Nucleus accumbens (tissue), 56 donors: ENCODE measurements at places on chromosomes 16 and 17.

DNA sequence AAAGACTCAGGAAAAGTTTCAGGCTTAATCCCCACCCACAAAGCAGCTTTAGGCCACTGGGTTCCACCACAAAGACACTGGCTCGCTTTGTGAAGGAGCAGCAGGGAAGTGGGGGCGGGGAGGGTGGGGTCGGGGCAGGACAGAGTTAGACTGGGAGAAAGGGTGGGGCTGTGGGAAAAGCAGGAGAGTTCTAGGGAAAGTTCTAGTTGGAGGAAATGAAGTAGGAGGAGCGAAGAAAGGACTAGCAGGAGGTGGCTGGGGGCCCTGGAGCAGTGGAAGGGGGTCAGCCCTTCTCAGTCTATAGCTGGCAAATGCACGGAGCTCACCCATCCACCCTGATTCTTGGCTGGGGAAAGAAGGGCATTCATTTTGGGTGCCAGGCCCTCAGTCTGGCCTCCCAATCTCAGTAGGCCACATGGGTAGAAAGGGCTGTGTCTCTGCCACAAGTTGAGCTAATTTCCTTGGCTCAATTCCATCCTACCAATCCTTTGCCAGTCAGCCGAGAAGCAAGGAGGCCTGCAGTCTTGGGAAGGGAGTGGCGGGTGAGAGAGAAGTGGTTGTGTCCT is 4.6 kb downstream of the INPP5K start:
- DNase-seq = no peak

- no peak for DNase-seq
These were observed 10.4 kb downstream of the KCNH6 start for GRCh38 chr17:63533433-63534077.

GRCh38 chr16:2848933-2849725 is 8.8 kb downstream of the PRSS22 start:
- no peak for DNase-seq

DNA sequence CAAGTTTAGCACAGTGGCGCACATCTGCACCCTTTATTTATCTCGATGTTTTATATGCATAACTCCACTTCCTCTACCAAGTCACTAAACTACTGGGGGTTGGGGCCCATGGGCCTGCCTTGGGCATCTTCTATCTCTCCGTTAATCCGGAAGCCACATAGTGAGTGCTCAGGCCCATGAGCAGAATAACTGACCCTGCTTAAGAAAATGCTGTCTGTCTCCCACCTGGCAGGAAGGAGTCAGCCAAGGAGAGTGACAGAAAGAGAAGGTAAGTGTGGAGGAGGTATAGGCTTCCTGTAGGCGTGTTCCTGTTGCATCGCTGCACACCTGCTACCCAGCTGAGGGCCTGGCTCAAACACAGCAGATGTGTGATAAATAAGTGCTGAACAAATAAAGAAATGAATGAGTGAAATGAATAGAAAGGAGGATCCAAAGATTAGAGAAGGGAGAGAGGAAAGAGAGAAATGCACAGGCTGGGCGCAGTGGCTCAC is 320.1 kb downstream of the SLC39A11 start:
- no peak for DNase-seq

GRCh38 chr17:8438441-8438840 is 2.8 kb downstream of the NDEL1 start:
- no peak for DNase-seq

DNA sequence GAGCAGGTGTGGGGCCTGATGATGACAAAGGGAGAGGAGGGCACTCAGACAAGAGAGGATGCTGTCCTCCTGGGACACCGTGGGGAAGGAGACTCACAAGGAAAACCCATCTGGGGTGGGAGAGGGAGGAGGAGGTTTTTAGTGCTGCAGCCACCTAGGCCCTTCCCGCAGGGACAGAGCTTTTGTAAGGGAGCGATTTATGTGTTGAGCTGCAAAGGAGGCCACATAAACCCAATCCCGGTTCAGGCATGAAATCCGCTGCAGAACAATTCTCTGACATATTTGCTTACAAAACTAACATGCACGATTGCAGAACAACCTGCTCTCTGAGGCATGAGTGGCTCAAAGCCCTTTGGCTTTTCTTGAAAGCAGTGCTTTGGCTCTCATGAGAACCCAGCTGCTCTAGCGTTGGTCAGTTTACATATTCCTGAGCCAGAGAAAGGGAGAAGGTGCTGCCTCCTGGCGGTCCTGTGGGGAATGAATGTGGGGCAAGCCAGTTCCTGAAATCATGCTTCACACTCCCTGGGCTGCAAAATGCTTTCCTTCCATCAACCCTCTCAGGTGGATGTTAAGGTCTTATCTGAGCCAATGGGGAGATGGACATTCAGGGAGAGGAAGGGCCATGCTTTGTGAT is 122.4 kb upstream of the NLRP1 start:
- peak; percentile 41 for DNase-seq

DNA sequence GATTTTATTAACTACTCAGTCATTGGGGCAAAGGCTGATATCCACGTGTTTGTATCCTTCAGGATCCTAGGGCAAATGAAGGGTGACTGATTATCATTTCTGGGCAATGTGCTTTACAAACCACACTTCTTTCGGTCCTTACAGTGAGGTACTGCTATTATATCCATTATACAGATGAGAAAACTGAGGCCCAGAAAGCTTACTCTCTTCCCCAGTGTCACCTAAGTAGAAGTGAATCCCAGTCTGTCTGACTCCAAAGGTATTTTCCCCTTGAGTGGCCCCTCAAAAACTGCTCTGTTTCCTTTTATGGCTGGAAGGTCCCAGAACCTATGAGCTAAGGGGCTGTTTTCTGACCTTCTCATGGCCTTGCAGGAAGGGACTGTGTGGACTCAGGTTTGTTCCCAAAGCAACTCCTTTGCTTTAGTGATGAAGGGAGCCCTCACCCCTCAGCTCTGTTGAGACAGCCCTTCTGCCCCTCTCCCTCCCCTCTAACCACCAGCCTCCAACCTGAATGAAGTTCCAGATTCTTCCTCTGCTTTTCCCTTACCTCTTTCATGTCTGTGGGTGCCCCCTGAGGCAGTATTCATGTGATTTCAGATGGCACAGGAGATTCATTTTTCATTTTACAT is 27.4 kb upstream of the ADGRG1 start:
- DNase-seq = no peak

DNA sequence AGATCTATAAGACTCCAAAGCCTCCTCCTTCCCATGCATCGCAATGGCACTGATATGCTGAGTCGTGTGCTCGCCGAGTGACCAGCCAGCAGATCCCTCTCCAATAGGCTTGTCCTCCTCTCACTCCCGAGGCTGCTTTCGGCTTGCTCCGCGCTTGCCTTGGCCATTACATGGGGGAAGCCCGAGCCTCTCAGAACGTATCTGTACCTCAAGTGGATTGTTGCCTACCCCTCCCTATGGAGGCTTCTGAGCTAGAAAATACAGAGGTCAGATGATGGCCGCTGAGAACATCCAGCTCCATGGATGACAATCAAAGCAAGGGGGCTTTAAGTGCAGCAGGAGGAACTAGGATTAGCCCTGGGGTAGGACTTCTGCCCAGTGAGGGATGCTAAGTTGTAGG is 7.7 kb upstream of the NLRP1 start:
- no peak for DNase-seq

DNA sequence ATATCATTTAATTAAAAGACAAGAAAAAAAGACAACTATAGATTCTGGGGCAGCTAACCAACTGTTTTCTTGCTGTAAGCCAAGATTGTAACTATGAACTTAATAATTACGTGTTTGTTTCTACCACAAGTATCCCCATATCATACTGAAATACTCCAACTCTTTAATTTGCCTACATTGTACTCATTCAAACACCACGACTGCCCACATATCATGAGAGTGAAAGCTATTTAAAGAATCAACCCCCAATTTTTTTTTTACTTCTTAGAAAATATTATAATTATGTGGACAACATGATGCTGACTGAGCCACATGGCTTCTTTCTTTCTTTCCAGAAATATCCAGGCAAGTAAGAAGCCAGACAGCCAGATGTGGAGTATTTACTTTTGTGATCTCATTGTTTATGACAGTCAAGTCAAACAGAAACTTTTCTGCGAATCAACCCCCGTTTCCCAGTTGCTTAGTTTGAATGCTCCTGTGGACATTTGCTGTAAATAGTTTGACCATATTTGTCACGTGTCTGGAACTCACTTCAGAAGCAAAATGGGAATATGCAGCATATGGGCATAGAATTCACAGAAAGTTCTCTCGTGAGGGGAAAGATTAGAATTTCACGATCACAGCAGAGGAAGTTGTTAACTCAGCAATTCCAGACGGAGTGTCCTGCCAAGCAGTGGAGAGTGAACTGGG is 126.8 kb upstream of the PSMD7 start:
- DNase-seq = no peak

DNA sequence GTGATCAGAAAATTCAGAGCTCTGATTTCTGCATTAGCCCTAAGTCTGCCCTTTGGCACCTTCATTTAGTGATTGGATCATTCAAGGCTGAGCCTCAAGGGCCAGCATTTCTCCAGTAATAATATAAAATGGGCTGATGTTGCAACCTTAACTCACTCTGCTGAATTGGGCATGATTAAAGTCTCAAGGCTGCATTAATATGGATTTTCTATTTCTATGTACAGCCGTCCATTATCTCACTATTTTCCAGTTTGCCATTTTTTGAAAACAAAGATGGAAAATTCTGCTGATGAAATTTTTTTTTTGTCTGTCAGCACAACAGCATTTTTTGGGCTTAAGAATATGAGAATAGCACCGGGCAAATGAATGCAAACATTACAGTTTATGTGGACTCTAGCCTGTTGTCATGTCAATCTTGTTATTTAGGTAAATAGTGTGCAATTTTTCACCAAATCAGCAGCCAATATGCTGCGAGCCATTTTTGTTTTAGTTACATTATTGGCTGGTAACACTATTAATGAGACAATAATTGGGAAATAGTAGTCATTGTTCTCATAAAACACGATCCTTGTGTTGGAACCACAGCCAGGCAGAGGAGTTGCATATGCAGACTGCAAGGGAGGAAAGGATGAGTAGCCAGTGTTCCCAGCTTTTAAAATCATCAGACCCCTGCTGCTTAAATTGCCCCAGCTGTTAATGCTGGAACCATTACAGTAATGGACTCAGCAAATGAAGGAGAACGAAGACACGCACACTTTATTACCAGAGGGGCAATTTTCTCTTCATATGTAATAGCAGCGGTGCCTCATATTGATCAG is 10.5 kb downstream of the FTO start:
- DNase-seq = no peak

DNA sequence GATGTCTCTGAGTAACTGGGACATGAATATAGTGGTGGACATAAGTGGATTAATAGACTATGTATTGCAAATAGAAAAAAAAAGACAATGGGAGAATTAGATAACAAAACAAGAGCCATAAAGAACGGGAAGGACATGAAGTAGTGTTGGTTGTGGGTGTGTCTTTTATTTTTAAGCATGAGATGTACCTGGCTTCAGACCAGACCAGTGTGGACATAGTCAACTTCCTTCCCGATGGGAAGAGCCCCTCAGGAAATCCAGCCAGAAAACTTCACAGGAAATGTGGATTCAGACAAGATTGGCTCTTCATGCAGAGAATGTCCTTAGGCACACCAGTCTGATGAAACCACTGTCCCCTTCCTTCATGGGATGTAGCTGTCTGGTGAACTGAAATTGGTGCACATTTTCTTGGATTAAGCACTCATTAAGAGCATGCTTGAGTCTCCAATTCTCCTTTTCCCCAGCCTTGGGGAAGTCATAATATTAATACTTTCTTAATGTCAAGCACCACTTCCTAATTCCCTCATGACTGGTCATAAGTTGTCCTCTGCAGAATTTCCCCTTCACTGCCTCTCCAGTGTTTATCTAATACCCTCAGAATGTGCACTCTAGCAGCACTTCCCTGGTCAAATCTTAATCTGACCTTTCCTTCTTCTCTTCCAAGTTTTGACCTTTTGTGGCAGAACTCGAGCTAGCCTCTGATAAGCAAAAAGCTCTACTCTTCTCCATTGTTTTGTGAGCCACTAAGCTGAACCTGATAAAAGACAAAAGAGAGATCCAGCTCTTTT is 350.6 kb upstream of the MAF start:
- DNase-seq = no peak

DNA sequence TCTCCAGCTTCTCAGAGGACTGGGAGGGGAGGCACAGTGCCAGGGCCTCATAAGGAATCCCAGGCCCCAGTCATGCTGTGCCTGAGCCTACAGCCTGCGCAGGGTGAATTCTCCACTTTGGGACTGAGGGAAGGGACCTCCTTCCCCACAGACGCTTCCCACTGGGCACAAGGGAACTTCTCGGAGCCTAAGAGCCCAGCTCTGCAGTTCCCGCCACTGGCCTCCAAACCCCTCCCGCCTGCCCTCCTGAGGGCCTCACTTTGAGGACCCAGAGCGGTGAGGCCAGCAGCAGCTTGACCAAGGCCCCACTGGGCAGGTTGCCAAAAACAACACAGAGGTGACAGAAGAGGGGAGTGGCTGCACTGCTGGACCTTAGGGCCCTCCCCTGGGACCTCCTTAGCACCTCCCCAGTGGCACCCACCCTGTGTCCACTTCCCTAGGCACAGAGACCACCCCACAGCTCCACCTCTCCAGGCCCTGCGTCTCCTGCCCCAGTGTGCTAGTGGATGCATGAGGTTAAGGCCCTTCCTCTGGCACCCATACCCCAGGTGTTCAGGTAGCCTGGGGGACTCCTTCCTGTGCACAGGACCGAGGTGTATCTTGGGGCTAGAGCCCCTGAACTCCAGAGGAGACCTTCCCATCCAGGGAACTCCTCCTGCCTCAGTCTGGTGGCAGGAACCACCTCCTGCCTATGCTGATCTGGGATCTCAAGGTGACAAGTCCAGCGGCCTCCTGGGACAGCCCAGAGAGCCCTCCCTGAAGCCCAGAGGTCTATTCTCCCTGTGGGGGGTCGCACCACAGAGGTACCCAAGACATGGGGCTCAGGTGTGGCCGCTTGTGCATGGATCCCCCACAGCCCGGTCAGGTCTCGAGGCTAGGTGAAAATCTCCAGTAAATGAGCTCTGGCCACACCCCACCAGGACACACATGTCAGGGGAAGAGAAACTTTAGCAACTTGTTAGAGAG is 3.4 kb downstream of the CASKIN2 start:
- DNase-seq = no peak

DNA sequence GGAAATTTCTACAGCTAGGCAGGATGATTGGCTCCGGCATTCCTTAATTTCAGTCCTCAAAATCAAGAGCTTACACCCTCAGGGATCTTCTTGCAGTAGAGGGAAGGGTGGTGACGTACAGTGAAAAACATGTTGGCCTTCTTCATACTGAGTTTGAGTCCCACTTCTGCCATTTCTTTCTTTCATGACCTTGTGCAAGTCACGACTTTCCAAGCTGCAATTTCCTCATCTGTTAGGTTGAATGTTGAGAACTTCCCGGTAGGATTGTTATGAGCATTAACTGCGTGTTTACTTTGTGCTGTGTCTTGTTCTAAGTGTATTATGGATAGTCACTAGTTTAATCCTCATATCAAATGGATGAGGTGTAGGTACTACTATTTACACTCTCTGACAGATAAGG is 7.9 kb downstream of the SENP3 start:
- DNase-seq = no peak

GRCh38 chr17:35051183-35051578 is 12.3 kb downstream of the RFFL start:
- DNase-seq = no peak

- no peak for DNase-seq
These were observed 2.3 kb downstream of the RND2 start for GRCh38 chr17:43027091-43028032.

GRCh38 chr17:48037036-48037837 is at the start of gene COPZ2:
Gene COPZ2 (minus strand): TSS chr17:48037797. CDS start chr17:48037777, 20 bp downstream.
- DNase-seq = no peak

- no peak for DNase-seq
These were observed 2.1 kb upstream of the MRC2 start for GRCh38 chr17:62625184-62625869.

GRCh38 chr16:68421076-68421475 is 27.2 kb downstream of the SMPD3 start:
- no peak for DNase-seq

- no peak for DNase-seq
These were observed 15.0 kb downstream of the C16orf46 start for GRCh38 chr16:81061871-81062608.
